ENCODE measurements at places on chromosomes 12 and 14.

- DNase-seq = no peak
These were observed 28.7 kb downstream of the NKX2-8 start for GRCh38 chr14:36553656-36554260.

- DNase-seq = no peak
These were observed 11.6 kb upstream of the CLEC1A start for GRCh38 chr12:10110256-10110844.

GRCh38 chr14:70706177-70706576 is 64.5 kb downstream of the TTC9 start:
- DNase-seq = no peak

DNA sequence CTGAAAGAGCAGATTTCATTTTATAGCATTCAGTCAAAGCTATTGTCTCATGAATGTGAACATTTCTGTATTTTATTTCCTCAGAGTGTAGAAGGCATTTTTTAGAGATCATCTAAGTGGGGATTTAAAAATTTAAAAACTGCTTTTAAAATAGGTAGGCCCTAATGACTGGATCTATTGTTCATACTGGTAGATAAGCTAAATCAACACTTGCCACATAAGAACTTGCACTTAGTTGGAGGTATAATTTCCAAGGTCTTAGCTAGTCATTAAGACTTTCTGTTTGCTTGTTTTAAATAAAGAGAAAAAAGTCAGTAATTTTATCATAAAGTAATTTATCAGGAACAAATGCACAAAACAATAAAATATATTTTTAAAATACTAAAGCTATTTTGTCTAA is 75.2 kb upstream of the LMO3 start:
- DNase-seq = no peak

DNA sequence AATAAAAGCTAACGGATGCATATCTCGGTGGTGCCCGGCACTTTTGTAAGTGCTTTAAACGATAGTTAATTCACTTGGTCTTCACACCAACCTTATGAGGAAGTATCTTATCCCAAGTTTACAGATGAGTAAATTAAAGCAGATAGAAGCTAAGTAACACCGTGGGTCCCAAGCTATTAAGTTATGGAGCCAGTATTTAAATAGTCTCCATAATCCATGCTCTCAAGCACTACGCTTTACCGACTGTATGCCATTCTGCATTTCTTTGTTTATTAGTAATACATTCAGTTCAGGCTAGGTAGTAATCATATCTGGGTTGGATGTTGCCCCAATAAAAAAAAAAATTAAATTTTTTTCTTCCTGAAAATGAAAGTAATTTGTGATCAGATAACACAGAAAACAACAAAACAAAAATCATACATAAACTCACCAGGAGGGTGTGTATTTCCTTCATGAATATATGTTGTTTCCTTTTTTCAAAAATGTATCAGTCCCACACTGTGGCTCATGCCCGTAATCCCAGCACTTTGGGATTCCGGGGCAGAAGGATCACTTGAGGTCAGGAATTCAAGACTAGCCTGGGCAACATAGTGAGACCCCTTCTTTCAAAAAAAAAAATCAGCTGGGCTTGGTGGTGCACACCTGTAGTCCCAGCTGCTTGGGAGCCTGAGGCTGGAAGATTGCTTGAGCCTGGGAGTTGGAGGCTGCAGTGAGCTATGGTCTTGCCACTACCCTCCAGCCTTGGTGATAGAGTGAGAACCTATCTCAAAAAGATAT is 1.4 kb upstream of the M6PR start:
- no peak for DNase-seq

DNA sequence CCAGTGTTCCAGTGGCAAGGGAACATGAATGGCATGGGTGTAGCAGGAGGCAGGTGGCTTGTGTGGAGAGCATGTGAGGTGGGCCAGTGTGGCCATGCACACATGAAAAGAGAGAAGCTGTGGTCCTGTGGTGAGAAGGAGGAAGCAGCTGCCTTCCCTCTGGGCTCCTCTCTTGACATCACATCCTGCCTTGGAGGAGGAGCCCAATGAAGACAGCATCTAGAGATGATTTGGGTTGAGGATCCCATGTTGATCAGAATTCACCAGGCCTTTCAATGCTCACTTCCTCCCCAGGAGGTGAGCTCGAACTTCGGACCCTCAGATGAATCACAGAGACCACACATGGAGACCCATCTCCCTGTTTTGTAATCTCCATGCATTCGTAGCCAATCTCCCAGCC is 82.6 kb downstream of the LRRC74A start:
- DNase-seq = no peak

DNA sequence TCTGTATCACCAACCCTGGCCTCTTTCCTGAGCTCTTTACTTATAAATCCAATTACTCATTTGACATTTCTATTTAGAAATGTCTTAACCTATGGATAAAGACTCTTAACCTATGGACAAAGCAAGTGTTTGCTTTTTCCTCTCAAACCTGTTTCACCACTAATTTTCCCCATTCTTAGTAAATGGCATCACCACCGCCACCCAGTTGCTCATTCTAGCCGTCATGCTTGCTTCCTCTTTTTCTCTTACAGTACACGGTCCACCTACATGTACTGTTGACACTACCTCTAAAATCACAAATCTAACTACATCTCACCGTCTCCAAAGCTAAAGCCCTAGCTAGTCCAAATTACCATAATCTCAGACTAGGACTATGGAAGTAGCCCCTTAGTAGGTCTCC is 60.0 kb downstream of the CAPS2 start:
- DNase-seq = no peak

DNA sequence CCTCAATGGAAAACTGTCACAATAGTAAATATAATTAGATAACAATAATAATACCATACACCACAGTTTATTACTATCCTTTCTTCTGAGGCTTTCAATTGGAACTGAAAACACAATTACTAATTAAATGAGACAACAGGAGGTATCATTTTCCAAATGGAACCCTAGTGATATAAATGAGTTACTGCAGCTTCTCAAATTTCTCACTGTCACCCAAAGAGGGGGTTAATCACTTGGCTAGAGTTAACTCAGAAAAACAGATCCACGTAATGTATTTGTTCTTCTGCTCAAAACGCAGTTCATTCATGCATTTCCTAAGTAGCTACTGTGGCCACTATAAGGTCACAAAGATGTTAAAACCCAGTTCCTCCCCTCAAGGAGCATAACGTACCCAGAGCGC is 120.9 kb upstream of the FOXN3 start:
- no peak for DNase-seq
